ENCODE measurements at places on chromosomes 1 and 21.

- no peak for DNase-seq
Observed at GRCh38 chr1:229894532-229894931, 172.5 kb upstream of the GALNT2 start.

DNA sequence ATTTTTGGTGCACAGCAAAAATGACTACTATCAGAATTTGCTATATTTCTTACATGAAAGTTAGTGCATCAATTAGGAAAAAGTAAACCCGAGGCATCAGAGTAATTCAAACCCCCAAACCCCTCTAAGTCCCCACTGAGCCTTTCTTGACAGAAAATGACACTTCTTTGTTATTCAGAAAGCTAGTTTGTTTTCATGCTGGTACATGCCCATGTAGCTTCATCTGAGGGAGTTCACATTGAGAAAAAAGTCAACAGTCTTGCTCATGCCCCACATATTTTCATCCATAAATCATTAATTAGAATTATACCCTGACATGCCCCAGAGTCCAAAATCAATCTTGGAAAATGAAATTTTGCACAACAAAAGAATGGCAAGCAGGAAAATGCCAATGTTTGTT lies 39.9 kb upstream of the PDC start:
- no peak for DNase-seq

DNA sequence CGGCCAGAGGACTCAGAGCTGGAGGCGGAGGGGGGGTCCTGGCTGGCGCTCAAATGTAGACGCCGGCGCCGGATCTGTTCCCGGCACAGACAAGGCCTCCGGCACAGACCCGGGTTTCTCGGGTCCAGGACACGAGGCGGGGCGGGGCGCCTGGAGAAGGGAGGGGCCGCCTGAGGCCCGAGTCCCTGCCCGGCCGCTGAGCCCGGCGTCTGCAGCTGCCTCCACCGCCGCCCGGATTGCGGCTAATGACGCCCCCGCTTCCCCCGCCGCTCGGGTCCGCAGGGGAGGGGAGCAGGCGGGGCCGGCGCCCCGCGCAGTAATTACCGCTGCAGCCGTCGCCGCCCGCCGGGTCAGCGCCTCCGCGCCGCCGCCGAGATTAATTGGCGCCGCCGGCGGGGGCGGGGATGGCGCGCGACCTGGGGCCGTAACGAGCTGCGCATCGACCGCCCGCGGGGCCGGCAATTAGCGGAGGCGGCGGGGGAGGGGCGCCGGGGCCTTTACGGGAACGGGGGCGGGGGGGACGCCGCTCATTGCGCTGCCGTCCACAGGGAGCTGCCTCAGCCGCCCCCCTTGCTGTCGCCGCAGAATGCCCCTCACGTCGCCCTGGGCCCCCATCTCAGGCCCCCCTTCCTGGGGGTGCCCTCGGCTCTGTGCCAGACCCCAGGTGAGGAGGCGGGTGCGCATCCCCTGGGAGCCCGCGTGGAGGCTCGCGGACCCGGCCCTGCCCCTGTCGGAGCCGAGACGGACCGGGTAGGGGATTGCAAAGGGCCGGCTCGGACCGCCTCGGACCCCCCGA lies 17.3 kb downstream of the NOC2L start:
- DNase-seq, result peak; percentile 57

GRCh38 chr1:101144671-101145448 lies 92.0 kb upstream of the S1PR1 start:
- no peak for DNase-seq

DNA sequence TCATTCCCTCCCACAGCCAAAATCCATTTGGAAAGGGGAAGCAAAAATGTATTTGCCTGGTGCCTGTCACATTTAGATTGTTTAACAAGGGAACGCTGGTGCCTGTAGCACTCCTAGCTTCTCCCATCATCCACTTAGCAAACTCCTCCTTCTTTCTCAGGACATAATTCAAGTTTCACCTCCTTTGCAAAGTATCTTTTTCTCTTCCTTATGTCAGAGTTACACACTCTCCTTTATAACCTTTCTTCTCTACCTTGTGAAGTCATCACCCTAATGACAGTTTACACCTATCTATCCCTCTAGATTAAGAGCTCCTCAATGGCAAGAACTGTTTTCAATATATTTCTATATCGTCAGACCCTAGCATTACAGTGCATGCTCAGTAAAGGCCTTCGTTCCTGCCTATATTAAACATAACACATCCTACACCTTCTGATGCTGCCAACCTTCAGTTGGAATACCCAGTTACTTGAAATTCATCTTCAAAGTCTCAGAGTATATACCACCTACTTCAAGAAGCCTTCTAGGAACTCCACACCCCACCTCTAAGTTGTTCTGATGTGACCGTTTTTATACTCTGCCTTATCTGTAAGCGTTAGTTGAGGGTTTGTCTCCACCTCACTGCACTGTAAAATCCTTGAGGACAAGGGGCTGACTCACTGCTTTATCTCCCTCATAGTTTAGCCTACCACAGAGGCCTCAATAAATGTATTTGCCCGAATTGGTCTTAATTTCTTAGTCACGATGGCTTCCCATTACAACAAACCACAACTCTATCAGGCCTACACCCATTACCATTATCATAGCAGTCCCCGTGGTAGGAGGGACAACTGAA lies 1.0 kb upstream of the EPS15 start:
- DNase-seq, result peak; percentile 69

DNA sequence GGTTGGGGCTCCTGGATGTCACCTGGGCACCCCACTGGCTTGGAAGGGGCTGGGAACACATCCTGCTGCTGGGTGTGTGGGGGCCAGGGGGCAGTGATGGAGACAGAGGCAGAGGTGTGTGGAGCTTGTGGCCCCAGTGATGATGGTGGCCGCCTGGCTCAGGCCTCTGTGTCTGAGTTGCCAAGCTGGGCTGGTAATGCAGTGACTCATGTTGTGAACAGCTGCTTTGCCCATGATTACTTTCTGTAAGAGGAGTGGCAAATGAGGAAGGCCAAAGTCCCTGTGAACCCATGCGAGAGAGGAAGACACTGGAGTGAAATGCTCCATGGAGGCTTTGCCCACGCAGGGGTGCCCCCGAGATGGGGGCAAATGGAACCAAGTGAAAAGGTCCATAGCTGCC lies 86.8 kb downstream of the KCNJ6 start:
- DNase-seq, result peak; percentile 72

DNA sequence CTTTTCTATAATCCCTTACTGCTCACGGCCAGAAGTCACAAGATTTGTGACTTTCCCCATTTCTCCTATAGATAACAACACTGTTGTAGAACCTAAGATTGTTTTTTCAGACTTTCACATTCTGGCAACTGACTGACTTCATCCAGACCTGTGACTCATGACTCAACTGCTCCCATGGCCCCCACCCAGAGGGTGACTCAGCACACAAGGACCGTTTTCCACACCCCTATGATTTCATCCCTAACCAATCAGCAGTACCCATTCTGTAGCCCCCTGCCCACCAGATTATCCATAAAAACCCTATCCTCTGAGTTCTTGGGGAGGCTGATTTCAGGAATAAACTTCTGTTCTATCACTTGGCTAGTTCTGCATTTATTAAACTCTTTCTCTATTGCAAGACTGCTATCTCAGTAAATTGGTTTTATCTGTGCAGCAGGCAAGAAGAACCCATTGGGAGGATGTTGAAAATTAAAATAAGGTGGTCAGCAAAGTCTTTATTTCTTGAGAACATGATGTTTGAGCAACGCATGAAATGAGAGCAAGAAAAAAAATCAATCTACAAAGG lies 79.7 kb downstream of the NGF start:
- DNase-seq, result peak; percentile 92

DNA sequence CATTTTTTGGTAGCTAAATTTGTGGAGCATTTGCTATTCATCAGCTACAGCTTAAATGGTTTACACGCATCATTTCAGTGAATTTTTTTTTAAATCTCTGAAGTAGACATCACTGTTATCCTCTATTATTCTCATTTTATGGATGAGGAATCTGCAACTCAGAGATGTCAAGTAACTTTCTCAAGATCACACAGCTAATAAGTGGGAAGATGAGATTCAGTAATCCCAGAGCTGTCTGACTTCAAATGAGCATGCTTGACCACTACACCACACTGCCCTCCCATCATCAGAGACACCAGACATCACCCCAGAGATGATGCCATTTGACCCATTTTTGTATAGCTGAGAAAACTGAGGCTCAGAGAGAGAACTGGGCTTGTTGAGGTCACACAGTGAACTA lies 116.4 kb downstream of the RRAGC start:
- no peak for DNase-seq

GRCh38 chr1:157209514-157209913 lies 71.3 kb upstream of the ETV3 start:
- no peak for DNase-seq

DNA sequence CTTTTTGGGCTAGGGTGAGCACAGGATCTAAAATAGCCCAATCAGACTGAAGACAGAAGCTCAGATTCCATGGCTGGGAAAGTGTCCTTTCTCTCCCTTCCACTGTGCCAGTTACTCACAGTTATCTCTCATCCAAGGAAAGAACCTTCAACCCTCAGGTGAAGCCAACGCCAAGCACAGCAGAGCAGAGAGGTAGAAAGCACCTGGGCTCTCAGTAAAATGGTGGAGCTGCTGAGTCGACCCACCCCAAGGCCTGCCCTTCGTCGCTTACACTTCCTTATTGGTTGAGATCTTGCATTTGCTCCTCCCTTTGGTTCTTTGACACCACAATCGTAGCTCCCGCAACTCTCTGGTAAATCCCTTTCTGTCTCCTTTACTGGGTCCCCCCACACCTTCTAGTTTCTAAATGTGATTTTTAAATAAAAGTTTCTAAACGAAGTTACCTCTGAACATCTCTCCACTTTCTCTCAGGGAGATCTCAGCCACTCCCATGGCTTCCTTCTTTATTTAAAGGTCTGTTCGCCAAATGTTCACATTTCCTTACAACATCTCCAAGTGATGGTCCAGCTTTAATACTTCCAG lies 27.5 kb upstream of the SLC30A1 start:
- no peak for DNase-seq

DNA sequence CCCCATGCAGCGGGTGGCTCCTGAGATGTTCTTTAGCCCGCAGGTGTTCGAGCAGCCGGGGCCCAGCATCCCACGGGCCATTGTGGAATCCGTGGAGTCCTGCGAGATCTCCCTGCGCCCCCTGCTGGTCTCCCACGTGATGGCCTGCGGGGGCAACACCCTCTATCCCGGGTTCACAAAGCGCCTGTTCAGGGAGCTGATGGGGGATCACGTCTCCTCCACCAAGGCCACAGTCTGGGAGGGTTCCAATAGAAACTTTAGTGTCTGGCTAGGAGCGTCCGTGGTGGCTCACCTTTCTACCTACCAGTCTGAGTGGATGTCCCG lies 71.0 kb downstream of the ACTL8 start:
- DNase-seq, result peak; percentile 14

GRCh38 chr1:243926803-243927245 lies 76.8 kb upstream of the AKT3 start:
- DNase-seq, result peak; percentile 100

DNA sequence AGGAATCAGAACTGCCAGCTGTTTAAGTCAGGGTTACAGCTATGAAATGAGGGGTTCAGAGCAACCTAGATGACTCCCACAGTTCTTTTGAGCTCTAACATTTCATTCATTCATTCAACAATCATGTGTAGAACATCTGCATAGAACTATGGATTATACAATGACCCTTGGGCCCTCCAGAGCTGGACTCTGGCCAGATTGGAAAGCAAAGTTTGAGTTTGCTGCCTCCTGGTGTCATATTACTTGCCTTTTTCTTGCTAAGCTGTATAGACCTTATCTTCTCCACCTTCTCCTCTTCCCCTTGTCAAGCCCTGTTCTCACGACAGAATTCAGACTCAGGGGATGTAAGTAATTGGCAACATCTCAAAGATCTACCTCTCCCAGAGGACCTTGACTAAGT lies 4.0 kb downstream of the CASQ2 start:
- DNase-seq, result no peak

GRCh38 chr1:165356876-165357275 lies 361 bp upstream of the LMX1A start:
- DNase-seq, result no peak

GRCh38 chr1:52920791-52921291 lies 699 bp downstream of the ECHDC2 start:
- DNase-seq, result no peak

- no peak for DNase-seq
Observed at GRCh38 chr1:206097381-206097780, 19.8 kb downstream of the AVPR1B start.

GRCh38 chr1:84122780-84123382 lies 21.2 kb upstream of the PRKACB start:
- peak; percentile 60 for DNase-seq

- peak; percentile 86 for DNase-seq
Observed at GRCh38 chr1:151574575-151575529, 34.7 kb downstream of the TUFT1 start.

GRCh38 chr1:59556802-59557548 lies 257.8 kb upstream of the HOOK1 start:
- no peak for DNase-seq

- DNase-seq, result no peak
Observed at GRCh38 chr21:16176570-16176969, 446.8 kb downstream of the USP25 start.
